Right ventricle myocardium inferior (tissue), 1 donor: ENCODE measurements at places on chromosomes 5 and 9.

DNA sequence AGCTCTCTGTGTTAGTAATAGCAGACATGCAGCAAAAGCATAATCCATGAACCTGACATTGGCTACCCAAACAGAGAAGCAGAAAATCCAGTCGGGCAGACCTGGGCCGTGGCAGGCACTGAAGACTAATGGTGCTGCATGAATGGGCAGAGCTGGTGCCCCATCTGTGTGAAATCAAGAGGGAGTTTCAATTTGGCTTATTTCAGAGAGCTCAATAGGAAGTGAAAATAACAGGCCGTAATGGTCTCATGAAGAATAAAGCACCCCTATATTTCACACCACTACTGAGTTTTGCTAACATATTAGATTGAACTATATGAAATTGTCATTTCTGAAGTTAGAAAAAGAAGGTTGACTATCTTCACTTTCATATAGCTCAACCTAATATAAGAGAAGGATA lies 149.7 kb downstream of the ENC1 start:
- no peak for DNase-seq

DNA sequence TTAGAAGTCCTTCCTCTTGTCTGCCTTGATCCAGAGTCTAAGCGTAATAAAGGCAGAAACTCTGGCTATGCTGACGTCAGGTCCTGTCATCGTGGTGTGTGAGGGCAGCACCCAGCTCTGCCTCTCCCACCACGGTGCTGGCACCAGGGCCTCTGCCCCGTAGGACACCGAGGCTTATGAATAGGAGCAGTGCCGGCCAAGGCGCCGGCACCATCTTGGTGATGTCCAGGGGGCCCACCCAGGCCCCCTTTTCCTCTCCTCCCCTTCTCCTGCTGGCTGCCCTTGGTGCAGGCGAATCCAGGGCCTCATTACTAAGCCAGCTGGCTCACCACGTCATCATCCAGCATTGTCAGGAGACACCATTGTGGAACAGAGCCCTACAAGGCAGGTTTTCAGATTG lies 252.3 kb downstream of the FANCC start:
- DNase-seq: no peak

DNA sequence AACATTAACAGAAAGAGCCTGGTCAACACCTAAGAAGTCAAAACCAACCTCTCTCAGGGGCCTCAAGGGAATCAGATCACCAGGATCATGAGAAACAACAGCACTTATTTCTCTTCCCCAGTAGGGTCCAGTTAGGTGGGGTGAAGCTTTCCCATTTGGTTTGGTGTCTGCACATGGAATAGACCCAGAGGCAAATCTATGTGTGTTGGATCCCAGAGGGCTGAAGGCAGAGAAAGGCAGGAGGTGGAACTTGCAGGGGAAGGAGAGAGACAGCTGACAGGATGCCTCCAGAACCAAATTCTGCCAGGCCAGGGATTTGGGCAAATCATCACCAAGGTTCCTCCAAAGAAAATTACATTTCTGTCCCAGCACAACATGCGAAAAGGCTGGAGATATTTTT lies 104.8 kb upstream of the SPOCK1 start:
- no peak for DNase-seq

GRCh38 chr5:148790545-148791333 lies 35.7 kb upstream of the ADRB2 start:
- DNase-seq: no peak
